Suprapubic skin (tissue), 4 donors: ENCODE measurements at places on chromosomes 4 and X.

DNA sequence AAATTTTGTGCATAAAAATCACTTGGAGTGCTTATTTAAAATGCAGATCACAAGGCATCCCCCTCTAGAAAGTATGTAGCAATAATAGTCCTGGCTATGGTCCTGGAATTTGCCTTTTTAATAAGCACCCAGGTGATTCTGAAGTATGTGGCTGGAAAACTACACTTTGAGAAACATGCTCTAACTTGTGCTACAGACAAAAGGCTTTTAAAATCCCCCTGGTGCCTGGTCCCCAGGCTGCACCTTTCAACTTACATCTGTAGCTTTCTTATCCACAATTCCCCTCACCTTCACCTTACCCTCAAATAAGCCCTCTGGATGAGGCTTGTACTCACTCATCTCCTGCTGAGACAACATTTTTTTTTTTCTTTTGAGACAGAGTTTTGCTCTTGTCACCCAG is 21.1 kb downstream of the ART3 start:
- DNase-seq, result no peak
- H3K27ac ChIP-seq, result no peak overlapping the region
- H3K4me3 ChIP-seq, result no peak overlapping the region
- H3K4me1 ChIP-seq, result peaks cover 4% of the 10 kb centered on the region
- no peaks in the 10 kb centered on the region for H3K36me3 ChIP-seq
- H3K27me3 ChIP-seq, result no peaks in the 10 kb centered on the region

DNA sequence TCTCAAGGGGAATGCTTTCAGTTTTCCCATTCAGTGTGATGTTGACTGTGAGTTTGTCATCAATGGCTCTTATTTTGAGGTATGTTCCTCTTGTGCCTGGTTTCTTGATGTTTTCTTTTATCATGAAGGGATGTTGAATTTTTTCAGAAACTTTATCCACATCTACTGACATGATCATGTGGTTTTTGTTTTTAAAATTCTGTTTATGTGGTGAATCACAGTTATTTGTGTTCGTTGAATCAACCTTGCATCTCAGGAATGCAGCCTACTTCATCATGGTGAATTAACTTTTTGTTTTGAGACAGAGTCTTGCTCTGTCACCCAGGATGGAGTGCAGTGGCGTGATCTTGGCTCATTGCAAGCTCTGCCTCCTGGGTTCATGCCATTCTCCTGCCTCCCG is 263.1 kb upstream of the KLF3 start:
- no peak overlapping the region for H3K4me3 ChIP-seq
- H3K27me3 ChIP-seq, result no peaks in the 10 kb centered on the region
- no peak for DNase-seq
- no peaks in the 10 kb centered on the region for H3K36me3 ChIP-seq
- H3K27ac ChIP-seq, result no peak overlapping the region

GRCh38 chr4:5471691-5472090 is 236.7 kb downstream of the EVC2 start:
- H3K27ac ChIP-seq, result no peak overlapping the region
- DNase-seq, result no peak
- no peaks in the 10 kb centered on the region for H3K4me1 ChIP-seq
- no peaks in the 10 kb centered on the region for H3K36me3 ChIP-seq
- H3K27me3 ChIP-seq, result no peaks in the 10 kb centered on the region

DNA sequence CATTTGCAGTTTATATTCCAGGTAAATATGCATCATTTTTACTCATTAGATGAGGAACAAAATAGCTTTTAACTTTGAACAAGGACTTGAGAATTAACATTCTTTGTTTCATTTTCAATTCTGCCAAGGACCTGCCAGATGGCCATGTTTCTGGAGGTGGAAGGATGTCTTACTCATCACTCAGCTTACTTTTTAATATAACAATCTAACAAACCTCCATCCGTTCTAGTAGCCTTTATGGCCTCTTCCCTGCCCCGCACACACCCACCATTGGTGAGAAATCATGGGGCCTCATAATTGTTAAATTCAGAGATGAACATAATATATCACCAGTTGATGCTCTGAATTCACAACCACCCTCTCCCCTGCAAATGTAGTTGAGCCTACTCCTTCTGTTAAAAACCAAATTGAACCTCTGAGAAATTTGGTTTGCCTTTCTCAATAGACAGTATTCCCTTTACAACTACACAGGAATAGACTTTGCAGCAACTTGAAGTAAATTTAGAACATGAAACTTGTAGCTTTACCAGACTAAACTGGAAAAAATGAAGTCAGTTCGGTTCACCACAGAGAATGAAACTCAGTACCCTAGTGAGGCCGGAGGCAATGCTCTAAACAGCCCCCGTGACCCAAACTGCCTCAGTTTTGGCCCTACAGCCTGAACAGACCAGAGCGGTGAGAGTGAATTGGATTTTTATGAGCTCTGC is 50.1 kb upstream of the ACSL4 start:
- no peaks in the 10 kb centered on the region for H3K27me3 ChIP-seq
- H3K4me3 ChIP-seq, result no peak overlapping the region
- no peak overlapping the region for H3K27ac ChIP-seq
- no peak for DNase-seq
- no peaks in the 10 kb centered on the region for H3K36me3 ChIP-seq

DNA sequence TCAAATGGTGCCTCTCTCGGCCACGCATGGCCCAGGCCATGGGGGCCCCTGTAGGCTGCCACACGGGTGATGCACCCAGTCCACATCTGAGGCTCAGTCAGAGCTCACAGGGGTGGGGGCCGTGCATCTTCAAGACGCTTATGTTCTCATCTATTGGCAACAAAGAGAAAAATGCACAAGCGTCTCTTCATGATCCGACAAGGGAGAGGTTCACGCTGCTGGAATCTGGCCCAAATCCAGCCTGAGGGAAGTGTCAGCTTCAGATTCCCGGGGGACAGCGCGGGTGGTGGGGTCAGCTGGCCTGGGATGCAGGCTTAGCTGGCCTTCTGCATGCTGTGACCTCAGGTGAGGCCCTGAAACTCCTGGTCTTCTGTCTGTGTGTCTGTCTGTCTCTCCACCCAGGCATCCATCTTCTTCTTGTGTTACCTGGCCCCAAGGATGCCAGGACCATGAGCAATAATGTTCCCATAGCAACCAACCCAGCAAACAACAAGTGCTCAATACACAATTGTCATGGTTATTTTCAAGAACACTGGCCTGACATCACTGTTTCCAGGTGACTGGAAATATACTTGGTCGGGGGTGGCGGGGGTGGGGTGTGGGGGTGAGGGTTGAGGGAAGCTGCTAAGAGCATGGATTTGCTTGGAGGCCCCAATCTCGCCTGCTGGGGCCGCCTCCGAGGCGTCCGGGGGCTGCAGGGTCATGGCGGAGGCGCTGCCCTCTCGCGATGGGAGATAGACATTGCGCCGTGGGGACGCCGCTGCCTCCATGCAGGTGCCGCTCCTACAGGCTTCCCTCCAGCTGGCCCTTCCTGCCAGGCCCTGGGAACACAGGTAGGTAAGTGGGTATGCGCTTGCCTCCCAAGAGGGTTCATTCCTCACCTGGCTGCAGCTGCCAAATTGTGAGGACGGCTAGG is 48.3 kb downstream of the ABLIM2 start:
- H3K27ac ChIP-seq, result no peak overlapping the region
- no peak overlapping the region for H3K4me3 ChIP-seq
- H3K27me3 ChIP-seq, result peaks cover 22% of the 10 kb centered on the region
- no peak for DNase-seq
- peaks cover 13% of the 10 kb centered on the region for H3K4me1 ChIP-seq
- H3K36me3 ChIP-seq, result no peaks in the 10 kb centered on the region

DNA sequence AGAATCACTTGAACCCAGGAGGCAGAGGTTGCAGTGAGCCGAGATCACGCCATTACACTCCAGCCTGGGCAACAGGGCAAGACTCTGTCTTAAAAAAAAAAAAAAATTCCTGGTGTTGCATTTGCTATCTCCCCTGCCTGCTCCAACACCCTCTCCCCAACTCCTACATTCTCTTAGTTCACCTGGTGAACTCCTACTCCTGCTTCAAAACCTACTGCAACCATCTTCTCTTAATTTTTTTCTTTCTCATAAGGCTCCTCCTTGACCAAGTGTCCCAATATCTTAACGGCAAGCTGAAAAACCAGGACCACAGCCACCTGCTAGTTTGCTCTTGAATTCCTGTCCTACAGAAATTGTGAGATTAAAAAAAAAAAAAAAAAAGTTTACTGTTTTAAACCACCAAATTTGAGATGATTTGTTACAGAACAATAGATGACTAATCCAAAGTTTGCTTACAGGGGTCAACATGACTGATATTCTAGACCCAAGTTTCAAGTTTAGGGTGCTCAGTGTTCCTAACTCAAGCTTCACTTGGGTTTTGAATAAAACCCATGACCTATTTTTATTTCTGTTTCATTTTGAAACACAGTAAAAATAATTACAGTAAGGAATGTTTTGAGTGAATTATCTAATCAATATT is 13.1 kb upstream of the ANXA5 start:
- no peaks in the 10 kb centered on the region for H3K36me3 ChIP-seq
- H3K27ac ChIP-seq, result no peak overlapping the region
- no peak overlapping the region for H3K4me3 ChIP-seq
- no peaks in the 10 kb centered on the region for H3K27me3 ChIP-seq
- peaks cover 6% of the 10 kb centered on the region for H3K4me1 ChIP-seq
- DNase-seq, result no peak

DNA sequence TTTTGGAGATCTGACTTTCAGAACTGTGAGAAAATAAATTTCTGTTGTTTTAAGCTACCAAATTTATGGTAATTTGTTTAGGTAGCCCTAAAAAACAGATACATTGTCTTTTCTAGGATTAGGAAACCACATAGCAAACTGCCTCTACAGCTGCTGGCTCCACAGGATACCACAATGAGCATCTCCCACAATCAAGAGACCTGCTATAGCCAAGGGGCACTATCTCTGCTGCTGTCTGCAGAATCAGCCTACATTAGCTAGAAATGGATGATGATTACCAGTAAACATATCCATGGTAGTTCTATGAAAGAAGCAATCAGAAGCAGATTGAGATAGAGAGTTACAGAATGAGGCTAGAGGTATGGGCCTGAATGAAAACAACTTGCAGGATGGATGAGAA is 244.4 kb upstream of the NDST4 start:
- no peaks in the 10 kb centered on the region for H3K36me3 ChIP-seq
- H3K27ac ChIP-seq, result no peak overlapping the region
- no peak for DNase-seq
- H3K27me3 ChIP-seq, result no peaks in the 10 kb centered on the region
- H3K4me1 ChIP-seq, result no peaks in the 10 kb centered on the region
- no peak overlapping the region for H3K4me3 ChIP-seq

- no peak for DNase-seq
- H3K36me3 ChIP-seq, result no peaks in the 10 kb centered on the region
- no peak overlapping the region for H3K27ac ChIP-seq
- no peaks in the 10 kb centered on the region for H3K27me3 ChIP-seq
- no peak overlapping the region for H3K4me3 ChIP-seq
These were observed 32.8 kb upstream of the FGF2 start for GRCh38 chr4:122793811-122794210.

GRCh38 chr4:5044341-5044740 is 6.9 kb upstream of the STK32B start:
- no peaks in the 10 kb centered on the region for H3K4me1 ChIP-seq
- H3K4me3 ChIP-seq, result no peak overlapping the region
- no peaks in the 10 kb centered on the region for H3K36me3 ChIP-seq
- no peak for DNase-seq

GRCh38 chrX:3582451-3582850 is 131.0 kb downstream of the PRKX start:
- H3K27ac ChIP-seq, result no peak overlapping the region
- no peaks in the 10 kb centered on the region for H3K36me3 ChIP-seq
- no peaks in the 10 kb centered on the region for H3K27me3 ChIP-seq
- DNase-seq, result no peak
